ENCODE measurements at places on chromosomes 1 and 21. TPM values are rescaled to one million over a fixed set of nuclear protein-coding genes. Genes with fewer than 3 reads are reported as not detected.

Gene FAM72A
- 4.5 TPM for total RNA-seq

Gene GIPC2
- total RNA-seq = 1.5 TPM

Gene NUF2
- 13.2 TPM for total RNA-seq

Gene CD160
- 0.11 TPM for total RNA-seq

Gene ADAR
- 108 TPM for total RNA-seq
